HCEC 1CT (cell line): ENCODE measurements at places on chromosomes 13 and 19.

DNA sequence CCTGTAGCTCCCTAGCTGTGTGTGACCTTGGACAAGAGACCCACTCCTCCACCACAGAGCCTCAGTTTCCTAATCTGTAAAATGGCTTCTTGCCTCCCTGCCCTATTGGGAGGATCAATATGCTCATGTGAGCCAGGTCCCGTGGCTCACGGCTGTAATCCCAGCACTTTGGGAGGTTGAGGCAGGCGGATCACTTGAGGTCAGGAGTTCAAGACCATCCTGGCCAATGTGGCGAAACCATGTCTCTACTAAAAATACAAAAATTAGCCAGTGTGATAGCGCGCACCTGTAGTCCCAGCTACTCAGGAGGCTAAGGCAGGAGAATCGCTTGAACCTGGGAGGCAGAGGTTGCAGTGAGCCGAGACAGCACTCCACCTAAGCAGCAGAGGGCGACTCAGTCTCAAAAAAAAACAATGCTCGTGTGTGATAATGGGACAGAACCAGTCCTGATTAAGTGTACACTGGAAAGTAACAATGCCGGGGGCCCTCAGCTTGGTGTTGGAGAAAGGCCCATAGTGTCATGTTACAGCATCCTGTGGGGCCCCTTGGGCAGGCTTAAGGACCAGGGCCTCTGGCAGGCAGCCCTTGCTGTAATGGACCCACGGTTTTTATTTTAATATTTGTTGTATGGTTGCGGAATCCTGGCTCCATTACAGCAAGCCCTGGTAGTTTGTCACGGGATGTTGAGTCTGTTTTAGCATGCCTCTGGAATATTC lies 6.8 kb downstream of the RPS11 start:
- DNase-seq, result peak; percentile 59

DNA sequence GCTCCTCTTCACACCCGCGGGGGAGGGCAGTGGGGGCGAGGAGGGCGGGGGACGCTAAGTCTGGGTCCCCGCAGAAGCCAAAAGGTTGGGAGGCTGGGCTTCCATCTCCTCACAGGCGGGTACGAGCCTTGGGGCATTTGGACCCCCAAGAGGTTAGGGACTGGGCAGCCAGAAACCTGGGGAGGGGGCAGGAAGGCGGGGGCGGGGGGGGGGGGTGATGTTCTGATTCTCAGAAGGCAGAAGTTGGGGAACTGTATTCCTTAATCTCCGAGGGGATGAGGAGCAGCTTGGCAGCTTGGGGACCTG lies 5.1 kb downstream of the BCL3 start:
- no peak for DNase-seq

- DNase-seq, result no peak
These were observed 47.6 kb upstream of the MAP3K10 start for GRCh38 chr19:40143612-40144011.

- DNase-seq, result no peak
These were observed 876 bp downstream of the SACS start for GRCh38 chr13:23432626-23433025.

- peak; percentile 62 for DNase-seq
These were observed 418.3 kb downstream of the DIAPH3 start for GRCh38 chr13:59745392-59745788.

DNA sequence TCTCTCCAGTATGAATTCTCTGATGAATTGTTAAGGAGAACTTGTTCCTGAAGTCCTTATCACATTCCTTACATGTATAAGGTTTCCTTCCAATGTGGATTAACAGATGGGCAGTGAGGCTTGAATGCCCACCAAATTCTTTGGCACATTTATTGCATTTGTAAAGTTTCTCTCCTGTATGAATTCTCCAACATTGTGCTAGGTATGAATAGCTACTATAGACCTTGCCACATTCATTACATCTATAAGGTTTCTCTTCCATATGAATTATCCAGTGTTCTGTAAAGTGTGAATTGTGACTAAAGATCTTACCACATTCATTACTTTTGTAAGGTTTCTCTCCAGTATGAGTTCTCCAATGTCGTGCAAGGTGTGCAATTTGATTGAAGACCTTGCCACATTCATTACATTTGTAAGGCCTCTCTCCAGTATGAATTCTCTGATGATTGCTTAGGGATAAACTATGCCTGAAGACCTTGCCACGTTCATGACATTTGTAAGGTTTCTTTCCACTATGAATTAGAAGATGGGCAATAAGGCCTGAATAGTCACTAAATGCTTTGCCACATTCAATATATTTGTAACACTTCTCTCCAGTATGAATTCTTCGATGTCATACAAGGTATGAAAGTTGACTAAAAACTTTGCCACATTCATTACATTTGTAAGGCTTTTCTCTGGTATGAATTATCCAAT lies 20.4 kb downstream of the ZNF578 start:
- no peak for DNase-seq

GRCh38 chr13:34391076-34391475 lies 551.0 kb upstream of the NBEA start:
- DNase-seq, result no peak
